Osteocyte (in vitro differentiated cells): ENCODE measurements at places on chromosomes 3 and 15.

GRCh38 chr3:3288255-3288654 lies 108.8 kb upstream of the CRBN start:
- no peak overlapping the region for H3K4me3 ChIP-seq
- no peaks in the 10 kb centered on the region for H3K27me3 ChIP-seq
- H3K36me3 ChIP-seq = no peaks in the 10 kb centered on the region
- no peaks in the 10 kb centered on the region for H3K4me1 ChIP-seq

DNA sequence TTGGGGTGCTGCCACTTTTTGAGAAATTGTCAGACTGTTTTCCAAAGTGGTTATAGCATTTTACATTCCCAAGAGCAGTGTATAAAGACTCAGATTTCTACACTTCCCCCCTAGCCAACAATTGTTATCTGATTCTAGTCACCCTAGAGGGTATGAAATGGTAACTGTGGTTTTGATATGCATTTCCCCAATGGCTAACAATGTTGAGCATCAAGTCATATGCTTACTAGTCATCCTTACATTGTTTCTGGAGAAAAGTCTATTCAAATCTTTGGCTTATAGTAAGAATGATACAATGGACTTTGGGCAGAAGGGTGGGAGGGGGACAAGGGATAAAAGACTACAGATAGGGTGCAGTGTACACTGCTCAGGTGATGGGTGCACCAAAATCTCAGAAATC lies 73.3 kb downstream of the CSNK1G1 start:
- no peak overlapping the region for H3K4me3 ChIP-seq
- no peak for DNase-seq
- peaks cover 6% of the 10 kb centered on the region for H3K4me1 ChIP-seq
- no peak overlapping the region for H3K27ac ChIP-seq
- peaks cover 3% of the 10 kb centered on the region for H3K36me3 ChIP-seq

GRCh38 chr15:77160562-77161478 lies 89.9 kb upstream of the TSPAN3 start:
- no peak overlapping the region for H3K4me3 ChIP-seq
- peaks cover 36% of the 10 kb centered on the region for H3K36me3 ChIP-seq
- H3K4me1 ChIP-seq = peaks cover 10% of the 10 kb centered on the region
- no peaks in the 10 kb centered on the region for H3K27me3 ChIP-seq

DNA sequence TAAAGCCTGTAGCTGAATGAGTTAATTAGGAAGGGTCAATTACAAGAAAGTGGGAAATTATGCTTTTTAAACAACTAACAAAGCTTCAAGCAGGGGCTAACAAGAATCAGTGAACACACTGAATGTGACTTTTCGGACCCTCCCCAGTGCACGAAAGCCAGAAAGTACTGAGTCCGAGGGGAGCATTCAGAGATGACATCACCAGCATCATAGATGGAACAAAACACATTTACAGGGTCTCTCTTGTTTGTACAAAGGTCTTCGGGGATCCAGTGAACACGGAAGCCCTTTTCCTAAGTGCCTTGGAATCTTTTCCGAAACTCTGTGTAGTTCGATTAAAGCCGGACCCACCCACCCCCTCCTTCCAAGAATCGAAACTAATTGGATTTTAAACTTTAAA lies 829 bp downstream of the DCP1A start:
- H3K4me3 ChIP-seq = peak overlapping the region; percentile 97
- peaks cover 21% of the 10 kb centered on the region for H3K36me3 ChIP-seq
- DNase-seq = no peak
- H3K27ac ChIP-seq = peak overlapping the region; percentile 100
- H3K27me3 ChIP-seq = no peaks in the 10 kb centered on the region

GRCh38 chr3:186189492-186189891 lies 80.6 kb upstream of the ETV5 start:
- H3K4me3 ChIP-seq = no peak overlapping the region
- H3K36me3 ChIP-seq = no peaks in the 10 kb centered on the region
- no peak overlapping the region for H3K27ac ChIP-seq
- peaks cover 81% of the 10 kb centered on the region for H3K27me3 ChIP-seq
- H3K4me1 ChIP-seq = peaks cover 4% of the 10 kb centered on the region

DNA sequence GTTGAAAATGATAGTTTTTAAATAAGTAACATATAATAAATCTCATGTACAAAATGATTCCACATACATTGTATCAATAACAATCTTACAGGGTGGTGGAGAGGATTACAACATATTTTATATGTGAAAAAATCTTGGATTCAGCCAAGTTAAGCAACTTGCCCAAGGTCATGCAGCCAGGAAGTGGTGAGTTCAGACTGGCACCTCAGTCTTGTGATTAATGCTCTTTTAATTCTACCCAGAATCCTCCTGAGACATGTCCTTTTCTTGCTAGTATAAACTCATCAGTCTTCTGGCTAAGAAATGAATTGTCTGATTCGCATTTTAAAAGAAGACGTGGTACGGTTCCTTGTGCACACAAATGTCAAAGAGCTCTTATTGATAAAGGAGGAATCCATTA lies 4.5 kb upstream of the MYRIP start:
- no peak overlapping the region for H3K4me3 ChIP-seq
- H3K27me3 ChIP-seq = peaks cover 40% of the 10 kb centered on the region
- H3K36me3 ChIP-seq = no peaks in the 10 kb centered on the region
- DNase-seq = no peak

DNA sequence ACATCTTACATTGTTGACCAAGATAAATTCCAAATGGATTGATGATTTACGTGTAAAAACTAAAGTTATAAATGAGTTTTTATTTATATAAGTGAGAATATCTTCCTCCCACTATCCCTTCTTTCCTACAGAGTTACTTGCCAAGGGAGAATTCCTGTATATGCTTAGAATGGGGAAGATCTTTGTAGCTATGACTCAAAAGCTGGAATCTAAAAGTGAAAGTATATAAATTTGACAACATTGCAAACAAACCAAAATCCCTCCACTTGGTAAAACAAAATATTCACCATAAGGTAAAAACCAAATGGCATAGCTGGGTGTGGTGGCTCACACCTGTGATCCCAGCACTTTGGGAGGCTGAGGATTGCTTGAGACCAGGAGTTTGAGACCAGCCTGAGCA lies 52.7 kb upstream of the GCNT3 start:
- no peak overlapping the region for H3K27ac ChIP-seq
- H3K4me3 ChIP-seq = no peak overlapping the region
- no peaks in the 10 kb centered on the region for H3K36me3 ChIP-seq
- peaks cover 6% of the 10 kb centered on the region for H3K4me1 ChIP-seq
- no peak for DNase-seq

- H3K4me1 ChIP-seq = peaks cover 7% of the 10 kb centered on the region
- no peak overlapping the region for H3K4me3 ChIP-seq
- peaks cover 47% of the 10 kb centered on the region for H3K27me3 ChIP-seq
- DNase-seq = no peak
- H3K27ac ChIP-seq = no peak overlapping the region
- peaks cover 4% of the 10 kb centered on the region for H3K36me3 ChIP-seq
These were observed 51.4 kb downstream of the FAM43A start for GRCh38 chr3:194736896-194737600.
